ENCODE measurements at places on chromosomes 2 and 18.

- peak; percentile 26 for DNase-seq
Observed at GRCh38 chr2:145984580-145984979, 1464.7 kb upstream of the ZEB2 start.

DNA sequence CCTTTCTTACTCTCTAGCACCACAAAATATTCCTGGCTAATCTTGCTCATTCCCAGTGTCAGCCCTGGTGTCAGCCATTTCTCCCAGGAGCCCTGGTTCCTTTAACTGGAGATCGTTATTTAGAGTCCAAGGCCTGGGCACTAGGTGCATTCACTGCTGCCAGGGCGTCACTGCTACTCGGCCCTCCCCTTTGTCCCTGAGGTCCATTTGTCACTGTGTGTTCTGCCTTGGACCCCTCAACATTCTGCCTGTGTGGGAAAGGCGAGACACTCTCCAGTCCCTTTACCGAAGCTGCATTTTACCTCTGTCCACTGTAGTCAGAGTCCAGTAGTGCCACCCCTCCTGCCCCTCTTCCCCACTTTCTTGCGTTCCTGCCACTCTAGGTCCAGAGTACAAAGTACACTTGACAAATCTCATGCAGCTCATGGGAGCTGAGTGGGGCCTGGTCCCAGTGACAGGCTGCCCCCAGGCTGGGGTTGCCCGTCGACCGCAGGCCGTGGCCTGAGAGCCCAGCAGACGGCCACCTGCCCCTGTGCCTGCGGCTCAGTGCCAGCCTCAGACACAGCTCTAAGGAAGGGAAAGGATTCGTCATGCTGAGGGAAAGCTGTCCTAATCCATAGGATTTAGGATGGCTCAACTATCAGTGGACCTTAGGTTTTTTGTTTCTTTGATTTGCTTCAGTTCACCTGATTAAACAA lies 52.1 kb downstream of the COPS8 start:
- DNase-seq = no peak

DNA sequence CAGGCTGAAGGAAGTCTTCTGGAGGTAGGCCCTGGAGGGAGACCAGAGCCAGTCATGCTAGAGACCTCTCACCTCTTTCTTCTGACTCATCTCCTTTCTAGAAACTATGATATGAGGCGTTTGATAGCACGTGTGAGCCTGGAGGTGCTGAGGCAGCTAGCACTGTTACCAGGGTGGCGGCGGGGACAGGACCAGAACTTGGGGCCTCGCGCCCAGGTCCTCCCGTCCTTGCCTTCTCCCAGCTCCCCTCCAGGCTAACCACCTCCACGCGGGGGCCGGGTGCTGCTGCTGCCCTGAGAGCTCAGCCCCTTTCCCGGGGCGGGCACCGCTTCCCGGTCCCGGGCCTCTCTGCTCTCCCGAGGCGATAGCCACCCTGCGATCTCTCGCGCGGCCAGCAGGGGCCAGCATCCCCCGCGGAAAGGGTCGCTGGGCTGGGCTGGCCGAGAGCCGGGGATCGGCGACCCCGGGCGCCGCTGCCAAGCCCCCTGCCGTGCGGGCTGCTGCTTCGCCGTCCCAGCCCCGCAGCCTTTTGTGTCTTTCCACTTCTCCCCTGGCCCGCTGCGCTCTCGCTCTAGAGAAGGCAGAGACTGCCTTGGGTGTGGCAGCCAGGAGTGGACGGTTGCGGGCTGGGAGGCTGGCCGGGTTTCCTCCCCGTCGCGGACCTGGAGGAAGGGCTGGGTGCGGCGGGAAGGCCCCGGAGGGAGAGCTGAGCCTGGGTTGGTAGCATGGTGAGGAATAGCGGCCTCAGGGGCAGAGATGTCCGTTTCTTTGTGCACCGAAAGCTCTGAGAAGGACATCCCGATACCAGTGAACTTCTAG lies 49.1 kb downstream of the TMEM17 start:
- DNase-seq = peak; percentile 57

DNA sequence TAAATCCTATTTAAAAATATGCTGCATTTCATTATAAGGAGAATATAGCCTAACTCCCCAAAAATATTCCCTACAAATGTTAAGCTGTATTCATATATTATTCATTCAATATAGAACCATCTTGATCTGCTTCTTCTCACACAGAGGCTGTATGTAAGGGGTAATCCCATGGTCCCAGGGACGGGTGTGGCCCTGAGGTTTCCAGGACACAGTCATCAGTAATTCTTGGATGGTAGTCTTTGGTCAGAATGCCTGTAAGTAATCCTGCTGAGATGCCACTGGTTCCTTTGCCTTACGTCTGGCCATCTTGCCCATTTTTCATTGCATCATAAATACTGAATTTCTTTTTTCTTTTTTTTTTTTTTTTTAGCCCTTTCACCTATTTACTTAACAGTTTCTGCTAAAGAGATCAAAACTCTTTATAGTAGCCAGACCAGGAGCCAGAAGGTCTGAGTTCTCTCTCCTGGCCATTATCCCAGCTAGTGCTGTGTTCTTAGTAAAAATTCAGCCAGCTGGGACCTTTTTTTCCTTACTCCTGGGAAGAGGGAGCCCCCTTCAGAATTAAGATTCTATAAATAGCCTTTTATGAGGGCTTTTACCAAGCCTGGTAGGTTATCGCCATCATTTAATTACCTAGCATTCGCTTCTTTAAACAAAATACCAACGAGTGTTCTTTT lies 134.9 kb downstream of the SOX11 start:
- DNase-seq = no peak

DNA sequence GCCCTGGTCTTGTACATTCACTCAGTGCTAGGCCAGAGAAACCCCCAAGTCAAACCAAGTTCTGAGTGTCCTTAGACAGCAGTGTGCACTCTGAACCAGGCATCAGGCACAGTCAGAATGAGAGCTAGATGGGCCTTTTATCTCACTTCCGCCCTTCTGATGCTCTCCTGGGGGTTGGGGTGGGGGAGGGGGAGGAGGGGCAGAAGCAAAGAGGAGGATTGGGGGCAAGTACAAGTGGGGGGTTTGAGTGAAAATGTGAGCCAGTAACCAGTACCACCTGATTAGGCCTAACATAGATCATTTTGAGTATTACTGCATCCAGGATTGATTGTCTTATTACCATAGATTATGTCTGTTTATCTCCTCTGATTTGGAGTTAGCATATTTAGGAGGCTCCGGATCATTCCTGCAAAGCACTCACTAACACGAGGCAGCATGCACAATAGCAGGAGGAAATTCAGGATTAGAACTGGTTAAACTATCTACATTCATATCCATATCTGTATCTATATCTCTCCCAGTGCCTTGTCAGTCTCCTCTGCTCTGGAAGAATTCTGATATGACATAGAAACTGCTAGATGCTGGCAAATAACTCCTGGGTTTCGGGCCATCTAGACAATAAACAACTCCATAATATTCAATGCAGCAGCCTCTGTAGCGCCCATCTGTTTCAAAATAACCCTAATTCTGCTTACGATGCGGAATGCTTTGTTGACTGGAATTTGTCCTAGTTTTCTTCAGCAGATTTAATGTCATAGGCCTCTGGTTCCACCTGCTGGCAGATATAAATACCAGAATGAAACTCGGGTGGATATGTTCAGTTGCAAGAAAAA lies 149.1 kb downstream of the RHBDD1 start:
- DNase-seq = no peak

- no peak for DNase-seq
Observed at GRCh38 chr18:62715759-62716615, 646 bp downstream of the PHLPP1 start.

DNA sequence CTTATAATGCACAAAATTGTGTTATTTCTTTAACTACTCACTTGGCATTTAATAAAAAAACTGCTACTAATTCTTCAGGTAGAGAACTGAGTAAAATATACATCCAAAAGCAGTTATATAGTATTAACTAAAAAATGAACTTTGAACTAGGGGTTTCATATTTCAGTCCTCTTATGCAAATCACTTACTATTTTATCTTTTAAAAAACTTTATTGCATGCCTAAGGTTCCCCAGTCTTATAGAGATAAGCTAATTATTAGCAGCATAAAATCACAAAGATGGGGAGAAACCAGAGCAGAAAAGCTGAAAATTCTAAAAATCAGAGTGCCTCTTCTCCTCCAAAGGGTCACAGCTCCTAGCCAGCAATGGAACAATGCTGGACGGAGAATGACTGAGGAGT lies 228.0 kb downstream of the CALCRL start:
- no peak for DNase-seq

- no peak for DNase-seq
Observed at GRCh38 chr2:106798826-106799552, 87.0 kb downstream of the ST6GAL2 start.

DNA sequence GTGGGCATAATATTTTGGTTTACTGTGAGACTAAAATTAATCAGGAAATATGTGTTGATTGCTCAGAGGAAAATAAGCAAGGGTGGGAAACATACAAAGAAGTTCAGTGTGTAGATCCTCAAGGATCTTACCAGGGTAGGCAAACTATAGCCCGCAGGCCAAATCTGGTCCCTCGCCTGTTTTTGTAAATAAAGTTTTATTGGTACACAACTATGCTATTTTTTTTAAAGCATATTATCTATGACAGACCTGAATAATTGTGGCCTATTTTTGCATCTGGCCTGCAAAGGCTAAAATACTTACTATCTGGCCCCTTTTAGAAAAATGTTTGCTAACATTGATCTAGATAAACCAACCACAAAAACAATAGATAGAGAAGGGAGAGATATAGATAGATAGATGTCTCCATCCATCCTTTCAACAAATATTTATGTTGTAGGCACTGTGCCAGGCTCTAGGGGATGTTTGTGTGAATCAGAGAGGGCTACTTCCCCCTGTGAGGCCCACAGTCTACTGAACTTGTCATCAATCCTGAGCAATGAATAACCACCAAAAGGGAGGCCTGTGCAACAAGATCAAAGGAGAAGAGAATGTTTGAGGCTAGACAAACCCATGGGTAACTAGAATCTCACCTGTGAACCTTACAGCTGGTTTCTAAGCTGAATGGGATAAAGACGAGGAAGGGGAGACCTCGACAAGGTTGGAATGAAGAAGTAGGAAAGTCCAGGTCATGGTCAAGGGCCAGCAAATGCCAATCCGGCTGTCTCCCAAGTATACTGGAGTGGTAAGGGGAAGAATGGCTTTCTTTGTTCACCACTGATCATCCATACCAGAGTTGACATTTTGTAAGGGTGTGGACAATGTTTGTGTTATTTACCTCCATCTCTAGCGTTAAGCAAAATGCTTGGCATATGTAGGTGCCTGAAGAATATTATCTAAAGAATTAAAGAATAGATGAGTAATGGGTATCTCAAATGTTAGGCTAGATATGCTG lies 23.6 kb downstream of the ALPK2 start:
- DNase-seq = peak; percentile 78

DNA sequence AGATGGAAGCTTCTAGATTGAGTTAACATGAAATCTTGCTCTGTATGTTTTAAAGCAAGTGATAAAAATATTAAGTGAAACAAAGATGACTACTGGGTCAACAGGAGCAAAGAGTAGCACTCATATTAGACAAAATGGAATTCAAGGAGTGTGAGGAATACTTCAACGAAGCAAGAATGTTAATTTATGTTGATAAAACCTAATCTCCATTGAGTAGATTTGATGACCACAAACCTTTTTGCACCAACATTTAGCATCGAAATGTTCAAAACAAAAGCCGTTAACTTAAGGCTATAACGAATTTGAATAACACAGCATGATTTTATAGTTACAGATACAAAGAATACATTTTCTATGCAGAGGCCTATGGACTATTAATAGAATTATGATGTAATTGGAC lies 35.7 kb downstream of the MRPS9 start:
- DNase-seq = no peak

DNA sequence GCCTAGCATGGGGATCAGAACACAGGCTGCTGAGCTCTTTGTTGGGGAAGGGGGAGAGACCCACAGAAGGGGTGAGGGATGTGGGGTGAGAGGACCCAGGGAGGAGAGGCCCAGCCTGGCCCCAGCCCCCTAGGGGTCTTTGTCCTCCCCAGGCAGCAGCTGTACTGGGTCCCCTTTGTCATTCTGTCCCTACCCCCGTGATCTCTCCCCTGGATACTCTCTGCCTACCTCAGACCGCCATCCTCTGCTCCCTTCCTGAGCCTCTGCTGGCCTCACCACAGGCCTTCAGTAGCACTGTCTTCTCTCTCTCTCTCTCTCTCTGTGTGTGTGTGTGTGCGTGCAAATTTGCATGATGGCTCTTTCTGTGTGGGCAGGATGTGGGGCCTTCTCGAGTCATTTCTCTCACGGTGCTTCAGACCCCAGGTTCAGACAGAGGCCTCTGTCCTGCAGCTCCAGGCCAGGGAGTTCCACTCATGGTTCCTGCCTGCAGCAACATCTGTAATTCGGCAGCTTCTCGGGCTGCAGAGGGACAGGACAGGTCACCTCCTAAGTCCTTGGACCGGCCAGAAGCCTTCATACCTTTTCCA lies 1.4 kb downstream of the PSD4 start:
- DNase-seq = no peak

GRCh38 chr18:36655074-36655473 lies 173.7 kb downstream of the TPGS2 start:
- DNase-seq = no peak

DNA sequence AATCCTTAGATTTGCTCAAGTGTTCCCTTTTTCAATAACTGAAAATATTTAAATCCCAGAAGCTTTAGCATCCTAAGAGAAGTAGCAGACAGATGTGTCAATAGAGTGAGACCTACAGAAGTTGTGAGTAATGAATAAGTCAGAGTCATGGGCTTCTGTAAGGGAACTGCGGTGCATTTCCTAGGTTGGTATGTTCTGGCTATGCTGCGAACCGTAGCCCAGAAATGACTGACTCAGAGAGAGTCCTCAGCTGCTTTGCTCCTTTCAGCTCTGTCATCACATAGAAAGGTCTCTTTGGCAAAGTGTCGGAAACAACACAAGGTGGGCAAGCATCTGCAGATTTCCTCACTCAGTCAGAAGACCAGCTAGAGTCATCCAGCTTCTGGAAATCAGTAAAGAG lies 297.1 kb downstream of the ARHGAP15 start:
- no peak for DNase-seq

GRCh38 chr2:127217470-127218325 lies 2.4 kb downstream of the CYP27C1 start:
- DNase-seq = peak; percentile 79

DNA sequence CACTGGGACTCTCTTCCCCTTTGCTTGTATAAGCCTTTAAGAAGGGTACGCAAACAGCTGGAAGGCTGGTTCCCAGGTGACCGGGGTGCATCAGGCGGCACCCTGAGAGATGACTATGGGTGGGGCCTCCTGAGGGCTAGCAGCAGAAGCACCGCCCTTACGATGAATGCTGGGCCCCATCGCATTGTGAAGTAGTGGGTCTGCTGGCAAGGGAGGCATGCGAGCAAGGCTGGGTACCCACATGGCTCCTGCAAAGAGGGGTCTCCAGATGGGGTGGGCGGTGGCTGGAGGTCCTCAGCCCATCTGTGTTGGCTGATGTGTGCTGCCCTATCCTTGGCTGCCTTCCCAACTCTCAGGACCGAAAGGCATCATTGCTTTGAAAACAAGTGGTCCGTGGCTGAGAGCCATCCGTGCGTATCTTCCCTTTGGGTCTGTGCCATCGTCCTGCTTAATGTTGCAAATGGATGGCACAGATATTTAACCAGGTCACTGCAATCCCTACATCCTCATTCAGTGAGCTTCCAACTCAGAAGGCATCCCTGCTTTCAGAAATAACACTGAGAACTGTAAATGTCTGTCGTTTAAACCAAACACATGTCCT lies 83.5 kb upstream of the GPC1 start:
- no peak for DNase-seq

GRCh38 chr2:216989340-216990129 lies 129.7 kb upstream of the TNP1 start:
- DNase-seq = no peak

- DNase-seq = no peak
Observed at GRCh38 chr2:67459761-67460160, 62.6 kb downstream of the ETAA1 start.

GRCh38 chr18:44309185-44309584 lies 371.5 kb upstream of the SETBP1 start:
- DNase-seq = no peak

GRCh38 chr18:3120356-3120755 lies 99.4 kb downstream of the MYOM1 start:
- DNase-seq = no peak
